ENCODE measurements at places on chromosomes 6 and 20. TPM values are rescaled to one million over a fixed set of nuclear protein-coding genes. Genes with fewer than 3 reads are reported as not detected.

ADGB gene
- total RNA-seq, result not detected

ZNF311 gene
- 2.9 TPM for total RNA-seq

DNA sequence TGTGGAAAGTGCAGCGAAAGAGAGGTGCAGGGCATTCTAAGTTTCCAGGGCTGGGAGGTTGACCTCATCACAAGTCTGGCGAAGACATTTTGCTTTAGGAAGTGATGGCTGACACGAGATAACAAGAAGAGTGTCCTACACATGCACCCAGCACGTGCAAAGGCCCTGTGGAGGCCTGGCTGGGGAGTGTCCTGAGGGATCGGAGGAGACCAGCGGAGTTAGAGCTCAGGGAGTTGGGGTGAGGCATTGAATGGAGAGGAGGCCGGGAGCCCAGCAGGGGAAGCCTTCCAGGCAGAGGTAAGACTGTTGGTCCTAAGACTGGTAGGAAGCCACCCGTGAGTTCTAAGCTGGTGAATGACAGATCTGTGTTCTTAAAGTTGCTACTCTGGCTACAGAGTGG is 58.4 kb downstream of the PPP1R14C start:
- DNase-seq, result no peak

DNA sequence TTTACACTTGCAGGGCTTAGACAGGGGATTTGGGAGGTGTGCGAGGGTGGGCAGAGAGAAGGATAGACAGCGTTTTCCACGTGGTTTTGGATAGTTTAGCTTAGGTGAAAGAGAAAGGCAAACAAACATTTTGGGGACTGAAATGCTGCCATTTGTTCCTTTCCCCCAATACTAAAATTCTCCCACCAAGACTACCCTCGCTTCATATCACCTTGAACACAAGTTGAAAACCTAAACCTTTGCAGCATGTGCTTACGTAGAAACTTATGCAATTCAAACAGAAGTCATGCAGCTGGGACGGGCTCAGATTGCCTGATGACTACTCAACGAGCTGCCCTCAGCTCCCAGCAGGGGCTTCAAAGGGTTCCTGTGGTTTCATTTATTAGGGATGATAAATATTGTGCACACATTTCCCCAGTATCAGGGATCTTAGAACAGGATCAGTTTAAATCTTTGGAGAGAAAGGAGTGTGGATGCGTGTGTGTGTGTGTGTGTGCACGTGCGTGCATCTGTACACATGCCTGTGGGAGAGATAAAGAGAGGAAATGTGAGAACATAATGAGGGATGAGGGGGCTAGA is 77.3 kb downstream of the SLC22A23 start:
- DNase-seq, result no peak

- DNase-seq, result no peak
Measured at GRCh38 chr6:52675372-52675771, 4.5 kb downstream of the TMEM14A start.

DNA sequence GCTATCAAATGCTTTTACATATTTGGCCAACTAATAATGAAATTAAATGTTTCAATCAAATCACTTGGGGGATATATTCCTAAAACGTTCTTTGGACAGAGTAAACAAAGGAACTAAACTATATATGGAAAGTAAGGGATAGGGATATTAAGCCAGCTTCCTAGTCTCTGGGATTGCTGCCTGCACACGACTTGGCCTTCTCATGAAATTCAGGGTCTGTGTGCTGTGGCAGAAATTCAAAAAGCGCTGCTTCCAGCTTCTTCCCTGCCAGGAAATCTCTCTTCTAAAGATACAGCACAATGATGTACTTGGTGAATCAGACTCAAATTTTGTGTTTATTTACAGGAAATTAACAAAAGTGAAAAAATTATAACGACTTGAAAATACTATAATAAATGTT is 206.3 kb upstream of the RAB32 start:
- DNase-seq, result no peak

DNA sequence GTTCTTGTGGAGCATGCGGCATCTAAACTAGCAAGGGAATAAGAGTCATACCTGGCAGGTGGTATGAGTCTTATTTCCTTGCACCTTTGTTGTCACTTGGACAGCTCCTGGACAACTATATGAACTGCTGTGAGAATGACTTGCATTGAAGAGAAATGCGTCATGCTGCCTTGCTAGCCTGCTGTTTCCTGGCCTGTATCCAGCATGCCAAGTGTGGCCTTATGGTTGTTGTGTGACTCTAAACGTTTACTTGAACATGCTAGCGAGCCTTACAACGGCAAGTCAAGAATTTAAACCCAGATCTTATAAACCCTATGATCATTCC is 90.4 kb downstream of the CEP162 start:
- DNase-seq, result no peak

Data from Caco-2 (cell line).